ENCODE measurements at places on chromosomes 11 and 22.

DNA sequence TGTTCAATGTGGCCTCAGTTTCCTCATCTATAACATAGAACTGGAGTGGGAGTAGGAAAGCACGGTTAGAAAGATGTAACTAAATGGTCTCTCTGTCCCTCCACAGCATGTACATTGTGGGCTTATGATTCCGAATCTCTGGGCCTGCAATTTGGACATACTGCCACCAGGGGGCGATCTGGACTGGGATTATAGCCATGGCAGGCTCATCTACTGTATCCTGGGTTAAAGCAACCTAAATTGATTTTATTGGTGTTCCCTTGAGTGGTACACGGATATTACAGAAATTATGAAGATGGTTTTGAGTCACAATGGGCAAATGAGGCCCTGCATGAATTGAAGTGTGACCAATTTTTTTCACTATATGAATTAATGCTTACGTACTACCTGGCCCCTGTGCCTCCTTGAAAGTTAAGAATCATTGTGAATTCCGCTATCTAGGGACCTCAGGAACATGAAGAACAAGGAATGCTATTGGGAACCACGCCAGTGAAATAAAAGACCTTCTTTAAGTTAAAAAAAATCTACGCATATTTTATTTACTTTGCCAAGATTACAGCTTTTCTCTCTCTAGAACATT lies 32.9 kb downstream of the TST start:
- DNase-seq: no peak

DNA sequence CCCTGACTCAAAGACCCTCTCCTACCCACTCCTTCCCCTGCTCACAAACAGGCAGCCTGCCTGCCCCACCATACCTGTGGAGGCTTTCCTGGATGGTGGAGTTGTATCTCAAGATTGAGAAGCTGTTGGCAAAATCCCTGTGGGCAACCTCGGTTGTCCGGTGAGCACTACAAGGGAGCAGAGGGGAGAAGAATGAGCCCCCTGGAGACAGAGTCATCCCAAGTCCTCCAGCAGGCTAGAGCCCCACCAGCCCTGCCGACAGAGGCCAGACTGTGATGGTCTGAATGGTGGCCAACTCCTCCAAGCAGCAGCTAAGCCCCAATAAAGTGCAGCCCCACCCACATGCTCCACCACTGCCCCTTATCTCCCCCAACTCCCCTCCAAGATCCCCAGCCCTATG lies 17.5 kb downstream of the TMPRSS13 start:
- DNase-seq: no peak

DNA sequence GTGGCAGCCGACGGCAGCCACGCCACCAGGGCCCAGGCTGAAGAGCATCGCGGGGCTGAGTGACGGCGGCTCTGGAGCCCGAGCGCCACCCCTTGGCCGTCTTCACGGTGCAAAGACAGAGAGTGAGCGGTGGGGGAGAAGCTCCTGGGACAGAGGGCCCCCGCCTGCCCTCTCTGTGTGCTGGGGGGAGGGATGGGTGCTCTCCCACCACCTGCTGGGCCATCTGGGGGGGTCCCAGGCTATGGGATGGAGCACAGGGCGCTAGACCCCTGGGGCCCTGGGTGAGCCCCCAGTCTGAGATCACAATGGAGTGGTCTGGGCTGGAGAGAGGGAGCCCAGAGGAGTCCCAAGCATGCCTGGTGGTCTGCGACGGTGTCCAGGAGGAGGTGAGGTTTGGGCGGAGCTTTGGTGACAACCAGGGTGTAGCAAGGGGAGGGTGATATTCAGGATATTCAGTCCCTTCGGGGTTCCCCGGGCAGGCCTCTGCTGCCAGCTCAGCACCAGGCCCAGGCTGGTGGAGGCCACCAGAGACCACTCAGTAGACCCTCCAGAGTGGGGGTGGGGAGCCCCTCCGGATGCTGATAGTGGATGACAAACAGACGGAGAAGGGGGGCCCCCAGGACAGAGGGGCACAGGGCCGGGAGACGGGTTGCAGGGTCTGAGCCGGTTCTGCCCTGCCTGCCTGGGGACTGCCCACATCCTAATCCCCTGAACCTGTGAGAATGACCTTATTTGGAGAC lies 78.1 kb upstream of the PRR5 start:
- DNase-seq: peak; percentile 48

GRCh38 chr22:31569126-31569525 lies 72.8 kb downstream of the SFI1 start:
- DNase-seq: no peak

DNA sequence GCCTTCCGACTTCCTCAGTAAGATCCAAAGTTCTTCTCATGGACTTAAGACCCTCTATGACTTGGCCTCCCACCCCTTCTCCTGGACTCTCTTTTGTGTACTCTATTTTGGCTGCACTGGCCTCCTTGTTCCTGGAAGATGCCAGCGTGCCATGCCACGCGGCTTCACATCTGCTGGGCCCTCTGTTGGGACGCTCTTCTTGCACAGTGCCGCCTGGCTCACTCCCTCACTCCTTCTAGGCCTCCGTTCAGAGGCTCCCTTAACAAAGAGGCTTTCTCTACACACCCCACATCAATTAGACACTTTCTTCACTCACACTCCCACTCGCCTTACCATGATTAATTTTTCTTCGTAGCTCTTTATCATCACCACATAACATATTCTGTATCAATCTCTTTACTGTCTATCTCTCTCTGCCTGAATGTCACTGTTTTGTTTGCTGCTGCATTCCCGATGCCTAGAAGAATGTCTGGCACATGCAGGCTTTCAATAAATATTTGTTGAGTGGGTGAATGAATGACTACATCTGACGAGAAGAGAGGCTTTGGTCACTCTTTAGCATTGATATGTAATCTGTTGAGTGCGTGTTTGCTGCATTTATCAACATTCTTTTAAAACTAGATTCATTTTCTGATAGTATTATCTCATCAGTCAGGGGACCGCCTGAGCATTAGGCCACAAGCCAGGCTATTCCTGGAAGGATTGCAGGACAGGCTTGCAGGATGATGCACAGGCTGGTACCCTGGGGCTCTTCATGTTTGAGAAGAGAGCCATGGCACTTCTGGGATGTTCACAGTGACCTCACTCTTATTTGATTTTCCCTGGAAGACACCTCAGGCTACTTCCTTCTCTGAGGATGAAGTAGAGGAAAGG lies 60.6 kb upstream of the AMPD3 start:
- no peak for DNase-seq

GRCh38 chr11:43835104-43835503 lies 45.5 kb upstream of the ALKBH3 start:
- DNase-seq: peak; percentile 85

GRCh38 chr11:125939081-125939521 lies 6.7 kb upstream of the VSIG10L2 start:
- no peak for DNase-seq

DNA sequence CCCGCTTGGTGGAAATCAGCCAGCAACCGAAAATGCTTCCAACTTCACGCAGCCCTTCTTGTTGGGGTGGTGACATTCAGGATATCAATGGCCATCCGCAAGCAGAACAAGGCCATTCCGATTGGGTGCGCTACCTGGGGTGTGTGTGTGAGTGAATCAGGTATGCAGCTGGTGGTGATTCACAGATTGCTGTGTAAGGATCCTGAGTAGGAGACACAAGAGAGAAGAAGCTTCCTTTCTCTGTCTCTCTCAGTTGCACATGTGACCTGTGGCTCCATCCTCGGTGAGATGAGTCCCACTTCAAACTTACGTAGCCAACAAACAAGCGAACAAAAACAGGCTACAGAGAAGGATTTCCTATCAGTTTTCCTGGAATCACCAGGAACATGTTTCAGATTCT lies 9.6 kb upstream of the TMEM184B start:
- DNase-seq: no peak

DNA sequence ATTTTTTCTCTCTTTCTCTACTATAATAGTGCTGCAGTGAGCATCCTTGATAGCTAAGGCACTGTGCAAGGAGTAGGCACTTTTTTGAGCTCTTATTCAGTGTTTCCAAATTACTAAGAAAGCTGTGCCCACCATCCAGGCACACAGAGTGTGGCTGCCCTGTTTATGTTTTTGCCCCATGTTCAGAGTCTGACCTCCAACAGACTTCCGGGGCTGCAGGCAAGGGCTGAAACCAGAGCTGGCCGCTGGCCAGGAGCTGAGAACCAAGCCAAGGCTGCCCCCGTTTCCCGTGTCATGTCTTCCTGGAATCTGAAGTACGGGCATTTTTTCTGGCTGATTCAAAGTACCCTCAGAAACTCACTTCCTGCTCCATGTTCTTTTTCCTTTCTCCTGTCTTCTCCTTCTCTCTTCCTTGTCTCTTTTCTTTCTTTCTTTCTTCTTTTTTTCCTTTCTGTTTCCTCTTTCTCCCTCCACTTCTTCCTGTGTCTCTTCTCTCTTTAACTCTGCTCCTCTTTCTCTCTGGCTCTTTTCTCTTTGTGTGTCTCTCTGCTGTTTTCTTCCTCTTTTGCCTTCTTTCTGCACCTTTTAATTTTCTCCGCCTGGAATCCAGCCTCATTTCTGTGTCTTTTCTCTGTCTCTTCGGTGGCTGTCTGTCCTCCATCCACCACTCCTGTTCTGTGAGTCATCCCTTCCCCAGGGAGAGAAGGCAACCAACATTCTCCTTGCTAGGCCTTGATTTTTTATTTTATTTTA lies 17.0 kb upstream of the KCTD14 start:
- DNase-seq: peak; percentile 70

GRCh38 chr11:1168721-1169161 lies 11.0 kb downstream of the MUC5AC start:
- DNase-seq: no peak

GRCh38 chr22:19103880-19104821 lies 18.1 kb downstream of the DGCR2 start:
- no peak for DNase-seq

- no peak for DNase-seq
Measured at GRCh38 chr22:27583856-27584255, 217.7 kb downstream of the MN1 start.

GRCh38 chr22:36253523-36254490 lies 874 bp downstream of the APOL1 start:
- no peak for DNase-seq

DNA sequence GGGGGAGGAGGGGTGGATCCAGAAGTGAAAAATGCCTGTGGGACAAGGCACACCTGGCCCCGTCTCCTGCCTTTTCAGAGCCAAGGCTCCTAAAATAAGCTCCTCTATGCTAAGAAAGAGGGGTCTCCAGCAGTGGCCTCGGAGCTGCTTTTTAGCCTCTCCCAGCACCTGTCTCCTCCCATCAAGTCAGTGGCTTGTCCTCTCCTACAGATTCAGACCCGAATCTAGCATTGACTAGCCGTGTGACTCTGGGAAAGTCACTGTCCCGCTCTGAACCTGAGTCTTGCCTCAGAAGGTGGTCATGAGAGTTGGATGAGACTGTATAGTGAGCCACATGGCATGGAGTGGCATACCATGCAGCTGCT lies 90.8 kb upstream of the THY1 start:
- DNase-seq: no peak

DNA sequence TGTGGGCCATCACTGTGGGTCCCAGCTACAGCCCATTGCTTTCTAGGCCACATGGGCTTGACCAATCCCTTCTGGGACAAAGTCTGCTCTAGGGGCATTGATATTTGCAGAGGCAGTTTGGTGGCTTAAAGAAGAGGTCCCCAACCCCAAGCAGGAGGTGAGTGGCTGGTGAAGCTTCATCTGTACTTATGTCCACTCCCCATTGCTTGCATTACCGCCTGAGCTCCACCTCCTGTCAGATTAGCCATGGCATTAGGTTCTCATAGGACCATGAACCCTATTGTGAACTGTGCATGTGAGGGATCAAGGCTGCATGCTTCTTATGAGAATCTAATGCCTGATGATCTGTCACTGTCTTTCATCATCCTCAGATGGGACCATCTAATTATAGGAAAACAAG lies 54.4 kb upstream of the CADM1 start:
- DNase-seq: no peak

- no peak for DNase-seq
Measured at GRCh38 chr11:90243534-90243933, 20.7 kb upstream of the CHORDC1 start.

DNA sequence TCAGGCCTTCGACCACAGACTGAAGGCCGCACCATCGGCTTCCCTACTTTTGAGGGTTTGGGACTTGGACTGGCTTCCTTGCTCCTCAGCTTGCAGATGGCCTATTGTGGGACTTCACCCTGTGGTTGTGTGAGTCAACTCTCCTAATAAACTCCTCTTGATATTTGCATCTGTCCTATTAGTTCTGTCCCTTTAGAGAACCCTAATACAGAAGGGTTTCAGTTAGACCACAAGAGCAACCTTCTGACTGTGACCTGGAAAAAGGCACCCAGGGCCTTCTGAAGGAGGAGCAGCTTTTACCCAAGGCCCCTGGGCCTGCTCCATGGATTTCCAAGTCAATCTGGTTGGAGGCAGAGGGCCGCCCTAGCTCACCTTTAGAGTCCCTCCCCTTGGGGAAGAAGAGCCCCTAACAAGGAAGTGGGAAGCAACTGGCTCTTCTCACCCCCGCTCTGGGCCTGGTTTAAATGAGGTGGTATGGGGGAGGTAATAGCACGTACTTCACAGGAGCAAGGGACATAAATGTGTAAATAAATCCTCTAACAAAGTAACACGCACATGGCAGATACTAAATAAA lies 11.2 kb upstream of the CHST1 start:
- no peak for DNase-seq

DNA sequence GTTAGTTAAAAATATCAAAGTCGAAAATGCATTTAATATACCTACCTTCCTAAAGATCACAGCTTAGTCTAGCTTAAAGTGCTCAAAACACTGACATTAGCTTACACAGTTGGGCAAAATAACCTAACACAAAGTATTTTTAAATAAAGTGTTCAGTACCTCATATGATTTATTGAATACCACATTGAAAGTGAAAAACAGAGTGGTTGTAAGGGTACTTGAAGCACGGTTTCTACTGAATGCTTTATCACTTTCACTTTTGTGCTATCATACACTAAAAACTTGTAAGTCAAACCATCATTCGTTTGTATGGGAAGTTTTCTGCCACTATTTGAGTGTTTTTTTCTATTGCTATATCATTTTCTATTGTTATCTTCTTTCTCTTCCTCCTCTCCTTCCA lies 36.6 kb downstream of the ZBTB44 start:
- DNase-seq: no peak

DNA sequence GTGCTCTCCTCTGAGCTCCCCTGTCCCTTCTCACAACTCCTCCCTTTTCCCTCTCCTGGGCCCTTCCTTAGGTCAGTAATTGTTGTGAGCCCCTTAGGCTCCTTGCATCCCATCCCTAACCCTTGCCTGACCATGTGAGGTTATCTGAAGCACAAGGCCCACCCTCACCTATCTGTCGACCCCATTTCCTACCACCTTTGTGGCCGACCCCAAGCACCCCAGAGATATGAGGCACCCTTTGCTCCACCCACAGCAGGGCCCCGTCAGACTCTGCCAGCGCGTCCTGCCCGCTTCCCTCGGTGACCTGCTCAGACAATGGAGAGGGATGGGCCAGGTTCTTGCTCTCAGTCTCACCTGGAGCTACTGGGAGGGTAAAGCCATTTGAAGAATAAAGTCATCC lies 1.3 kb downstream of the GNG3 start:
- no peak for DNase-seq

DNA sequence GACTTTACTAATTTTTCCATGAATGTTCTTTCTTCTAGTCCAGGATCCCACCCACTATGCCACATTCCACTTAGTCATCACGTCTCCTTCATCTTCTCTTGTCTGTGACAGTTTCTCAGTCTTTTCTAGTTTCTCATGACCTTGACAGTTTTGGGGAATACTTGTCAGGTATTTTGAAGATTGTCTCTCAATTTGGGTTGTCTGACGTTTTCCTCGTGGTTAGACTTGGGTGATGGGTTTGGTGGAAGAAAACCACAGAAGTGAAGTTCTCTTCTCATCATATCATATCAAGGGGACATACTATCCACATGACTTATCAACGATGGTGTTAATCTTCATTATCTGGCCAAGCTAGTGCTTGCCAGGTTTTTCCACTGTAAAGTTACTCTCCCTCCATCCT lies 102.4 kb downstream of the LRRC32 start:
- no peak for DNase-seq

GRCh38 chr11:128896356-128896755 lies 5.2 kb downstream of the KCNJ5 start:
- DNase-seq: no peak
